ENCODE measurements at places on chromosomes 4 and X.
A peak's percentile ranks its signal among the peaks of the same experiment; 100 is the strongest.

- H3K36me3 ChIP-seq = no peaks in the 10 kb centered on the region
- H3K27ac ChIP-seq = no peak overlapping the region
- H3K27me3 ChIP-seq = no peaks in the 10 kb centered on the region
- peak; percentile 89 for DNase-seq
- no peaks in the 10 kb centered on the region for H3K4me1 ChIP-seq
- no peak overlapping the region for H3K4me3 ChIP-seq
These were observed 951 bp downstream of the SH3BP2 start for GRCh38 chr4:2793586-2794485.

DNA sequence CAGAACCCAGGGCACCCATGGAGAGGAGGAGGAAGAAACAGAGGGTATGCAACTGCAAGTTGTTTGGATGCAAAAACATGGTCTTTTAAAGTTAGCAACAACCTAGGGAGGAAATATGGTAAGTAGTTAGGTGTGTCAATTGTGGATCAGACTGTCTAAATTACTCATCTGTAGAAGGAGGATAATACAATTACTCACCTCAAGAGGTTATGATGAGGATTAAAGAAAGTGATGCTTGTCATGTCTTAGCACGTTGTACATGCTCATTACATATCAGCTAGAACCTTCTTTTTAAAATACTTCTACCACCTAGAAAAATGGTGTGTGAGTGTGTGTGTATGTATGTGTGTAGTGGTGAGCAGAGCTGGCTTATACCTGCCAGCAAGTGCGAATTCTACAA is 2.3 kb upstream of the C1QTNF7 start:
- H3K4me1 ChIP-seq = peaks cover 19% of the 10 kb centered on the region
- H3K27me3 ChIP-seq = no peaks in the 10 kb centered on the region
- peak overlapping the region; percentile 73 for H3K27ac ChIP-seq
- H3K4me3 ChIP-seq = peak overlapping the region; percentile 36
- DNase-seq = no peak
- no peaks in the 10 kb centered on the region for H3K36me3 ChIP-seq

GRCh38 chrX:124228849-124229248 is 103.6 kb upstream of the TEX13D start:
- no peak overlapping the region for H3K27ac ChIP-seq
- no peaks in the 10 kb centered on the region for H3K4me1 ChIP-seq
- no peaks in the 10 kb centered on the region for H3K36me3 ChIP-seq
- no peaks in the 10 kb centered on the region for H3K27me3 ChIP-seq
- no peak overlapping the region for H3K4me3 ChIP-seq

GRCh38 chr4:94345266-94345665 is 2.6 kb upstream of the HPGDS start:
- no peak overlapping the region for H3K27ac ChIP-seq
- no peaks in the 10 kb centered on the region for H3K4me1 ChIP-seq
- no peak for DNase-seq
- no peaks in the 10 kb centered on the region for H3K36me3 ChIP-seq

- H3K27me3 ChIP-seq = no peaks in the 10 kb centered on the region
- no peak for DNase-seq
- no peaks in the 10 kb centered on the region for H3K36me3 ChIP-seq
These were observed 17.8 kb upstream of the ZNF827 start for GRCh38 chr4:145956288-145956890.

- no peaks in the 10 kb centered on the region for H3K4me1 ChIP-seq
- H3K27ac ChIP-seq = no peak overlapping the region
- no peaks in the 10 kb centered on the region for H3K36me3 ChIP-seq
- no peak overlapping the region for H3K4me3 ChIP-seq
- H3K27me3 ChIP-seq = no peaks in the 10 kb centered on the region
These were observed 812.3 kb upstream of the FRG1 start for GRCh38 chr4:189128341-189128740.

DNA sequence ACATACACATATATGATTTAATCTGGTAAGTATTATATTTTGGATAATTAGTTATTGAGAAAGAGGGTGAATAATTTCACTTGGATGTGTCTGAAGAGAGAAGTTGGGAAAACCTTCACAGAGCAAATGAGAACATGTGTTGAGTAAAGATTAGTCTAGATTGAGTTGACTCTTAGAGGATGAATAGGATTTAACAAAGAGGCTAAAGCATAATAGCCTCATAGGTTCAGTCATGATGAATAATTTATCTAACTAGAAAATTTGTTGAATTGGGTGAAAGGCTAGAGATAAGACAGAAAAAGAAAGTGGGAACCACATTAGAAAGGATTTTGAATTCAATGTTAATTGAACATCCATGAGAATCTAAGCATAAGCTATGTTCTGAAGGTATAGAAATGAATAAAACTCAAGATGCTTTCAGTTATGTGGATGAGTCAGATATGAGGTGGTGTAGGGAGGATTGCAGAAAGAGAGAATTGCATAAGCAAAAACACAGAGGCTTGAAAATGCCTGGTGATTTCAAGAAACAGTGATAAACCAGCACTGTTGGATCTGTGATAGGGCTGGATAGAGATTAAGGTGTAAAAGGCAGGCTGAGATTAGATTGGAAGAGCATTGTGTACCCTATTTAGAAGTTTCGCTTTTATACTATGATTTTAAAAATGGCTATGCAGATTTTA is 207.6 kb upstream of the NR3C2 start:
- no peak for DNase-seq
- no peaks in the 10 kb centered on the region for H3K4me1 ChIP-seq
- no peak overlapping the region for H3K4me3 ChIP-seq
- no peaks in the 10 kb centered on the region for H3K27me3 ChIP-seq

DNA sequence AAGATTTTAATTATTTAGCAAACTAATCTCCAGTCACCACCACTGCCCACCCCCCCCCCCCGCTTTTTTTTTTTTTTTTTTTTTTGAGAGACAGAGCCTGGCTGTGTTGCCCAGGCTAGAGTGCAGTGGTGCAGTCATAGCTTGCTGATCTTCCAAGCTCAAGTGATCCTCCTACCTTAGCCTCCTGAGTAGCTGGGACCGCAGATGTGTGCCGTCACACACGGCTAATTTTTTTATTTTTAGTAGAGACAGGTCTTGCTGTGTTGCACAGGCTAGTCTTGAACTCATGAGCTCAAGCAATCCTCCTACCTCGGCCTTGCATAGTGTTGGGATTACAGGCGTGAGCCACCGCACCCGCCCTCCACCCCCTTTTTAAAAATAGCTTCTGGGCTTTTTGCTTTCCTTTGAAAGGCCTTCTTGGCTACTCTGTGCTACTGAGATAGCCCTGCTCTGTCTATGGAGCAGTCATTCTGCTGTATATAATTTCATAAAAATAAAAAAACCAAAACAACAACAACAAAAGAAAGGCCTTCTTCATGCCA is 18.7 kb downstream of the TXLNG start:
- H3K4me1 ChIP-seq = no peaks in the 10 kb centered on the region
- H3K4me3 ChIP-seq = no peak overlapping the region
- no peaks in the 10 kb centered on the region for H3K36me3 ChIP-seq
- H3K27me3 ChIP-seq = no peaks in the 10 kb centered on the region

DNA sequence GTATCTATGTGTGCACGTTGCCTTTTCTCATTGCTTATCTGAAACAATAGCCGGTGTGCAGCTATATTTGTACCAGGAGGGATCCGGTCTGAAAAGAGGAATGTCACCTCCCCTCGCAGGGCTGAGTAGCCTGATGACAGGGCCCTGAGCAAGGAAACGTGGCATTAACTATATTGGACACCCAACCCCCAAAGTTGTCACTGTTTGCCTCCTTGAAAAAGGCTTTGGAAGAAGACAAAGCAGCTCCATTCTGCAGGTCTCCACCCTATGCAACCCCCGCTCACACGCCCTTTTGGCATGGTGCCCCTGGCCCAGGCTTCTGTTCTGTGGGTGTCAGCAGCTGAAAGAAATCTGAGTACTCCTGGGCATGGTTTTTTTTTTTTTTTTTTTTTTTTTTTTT is 8.2 kb downstream of the PRRG3 start:
- no peak overlapping the region for H3K27ac ChIP-seq

Data from aorta (tissue), 5 donors.